ENCODE measurements at places on chromosomes 3 and 15.

GRCh38 chr3:172259726-172260248 is 188.5 kb downstream of the GHSR start:
- DNase-seq: no peak

DNA sequence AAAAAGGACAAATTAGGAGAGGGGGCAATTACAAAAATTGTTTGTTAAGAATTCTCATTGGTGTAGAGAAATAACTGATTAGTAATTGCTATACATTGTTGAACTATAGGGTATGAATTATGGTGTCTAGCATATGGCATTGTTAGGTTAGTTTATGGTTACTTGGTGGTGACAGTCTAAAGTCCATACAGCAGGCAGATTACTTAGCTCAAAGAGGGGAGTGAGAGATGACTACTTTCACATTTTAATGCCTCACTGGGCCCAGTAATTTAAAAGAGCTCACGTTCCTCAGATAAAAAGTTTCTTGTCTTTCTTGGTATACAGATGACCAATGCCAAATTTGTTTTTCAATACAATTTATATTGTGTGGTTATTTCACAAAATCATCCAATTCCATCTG is 112.4 kb upstream of the NEDD4 start:
- no peak for DNase-seq

DNA sequence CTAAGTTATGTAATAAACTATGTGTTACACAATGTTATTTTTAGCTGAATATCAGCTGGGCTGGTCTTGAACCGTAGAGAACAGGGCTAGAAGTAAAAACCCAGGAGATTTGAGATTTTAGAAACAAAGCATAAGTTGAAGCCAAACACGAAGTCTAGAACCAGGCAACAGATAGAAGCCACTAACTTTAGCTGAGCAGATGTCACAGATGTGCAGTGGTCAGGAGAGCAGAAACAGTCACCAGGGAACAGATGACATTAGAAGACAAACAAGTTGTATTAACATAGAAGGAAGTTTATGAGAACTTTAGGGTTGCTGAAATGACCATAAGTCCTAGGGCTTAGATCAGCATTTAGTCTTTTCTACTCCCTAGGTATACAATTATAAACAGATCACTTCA is 731.0 kb downstream of the ZNF385D start:
- DNase-seq: no peak

DNA sequence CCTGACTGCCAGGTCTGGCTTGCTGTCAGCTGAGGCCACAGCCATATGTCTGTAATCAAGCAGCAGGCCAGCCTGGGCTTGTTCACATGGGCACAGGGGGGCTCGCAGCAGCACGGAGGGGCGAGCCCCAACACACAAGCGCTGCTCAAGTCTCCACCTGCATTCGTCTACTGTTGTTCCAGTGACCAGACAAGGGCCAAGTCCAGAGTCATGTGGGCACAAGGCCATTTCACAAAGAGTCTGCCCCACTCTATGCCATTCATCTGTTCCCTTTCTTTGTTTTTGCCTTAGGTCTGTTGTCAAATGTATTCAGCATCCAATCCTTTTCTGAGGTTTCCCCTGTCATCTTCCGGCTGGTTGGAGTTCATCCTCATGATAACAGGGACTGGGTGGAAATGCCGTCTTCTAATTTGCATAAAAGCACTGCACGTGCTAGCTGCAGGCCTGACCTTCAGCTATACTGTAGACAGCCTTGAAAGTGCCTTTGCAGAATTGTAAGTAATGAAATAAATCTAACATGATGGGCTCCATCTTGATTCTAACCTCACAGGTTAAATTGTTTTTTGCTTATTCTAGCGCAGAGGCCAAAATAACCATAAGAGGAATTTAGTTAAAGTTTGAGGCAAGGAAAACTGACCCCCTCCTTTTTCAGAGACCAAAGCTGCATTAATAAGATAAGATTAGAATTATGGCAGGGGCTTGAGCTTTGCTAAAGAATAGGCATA is 28.6 kb upstream of the KBTBD12 start:
- DNase-seq: no peak

- DNase-seq: peak; percentile 44
These were observed 657 bp downstream of the TLNRD1 start for GRCh38 chr15:81001152-81002008.

DNA sequence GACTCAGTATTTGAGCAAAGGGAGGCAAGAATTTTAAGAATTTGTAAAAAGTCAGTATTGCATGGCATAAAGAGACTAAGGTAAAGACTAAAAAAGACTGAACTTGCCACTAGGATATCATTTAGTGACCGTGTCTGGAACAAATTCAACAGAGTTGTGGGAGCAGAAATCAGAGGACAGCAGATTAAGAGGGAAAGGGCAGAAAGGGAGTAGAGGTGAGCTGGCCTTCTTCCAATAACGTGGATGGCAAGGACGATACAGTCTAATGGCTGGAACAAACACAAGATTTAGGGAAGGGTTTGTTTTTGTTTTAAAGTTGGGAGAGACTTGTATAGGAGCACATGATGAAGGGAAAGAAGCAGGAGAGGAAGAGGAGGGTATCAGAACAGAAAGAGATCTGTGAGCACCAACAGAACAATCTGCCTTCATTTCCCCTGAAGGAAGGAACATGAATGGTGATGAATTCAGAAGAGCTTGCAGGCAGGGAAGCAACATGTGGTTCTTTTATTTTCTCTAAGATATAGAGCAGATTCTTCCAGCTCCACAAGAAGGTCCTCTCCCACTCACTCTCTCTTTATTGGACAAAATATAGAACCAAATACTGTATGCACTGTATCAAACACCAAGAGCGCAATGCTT is 8.6 kb downstream of the VGLL4 start:
- DNase-seq: no peak

DNA sequence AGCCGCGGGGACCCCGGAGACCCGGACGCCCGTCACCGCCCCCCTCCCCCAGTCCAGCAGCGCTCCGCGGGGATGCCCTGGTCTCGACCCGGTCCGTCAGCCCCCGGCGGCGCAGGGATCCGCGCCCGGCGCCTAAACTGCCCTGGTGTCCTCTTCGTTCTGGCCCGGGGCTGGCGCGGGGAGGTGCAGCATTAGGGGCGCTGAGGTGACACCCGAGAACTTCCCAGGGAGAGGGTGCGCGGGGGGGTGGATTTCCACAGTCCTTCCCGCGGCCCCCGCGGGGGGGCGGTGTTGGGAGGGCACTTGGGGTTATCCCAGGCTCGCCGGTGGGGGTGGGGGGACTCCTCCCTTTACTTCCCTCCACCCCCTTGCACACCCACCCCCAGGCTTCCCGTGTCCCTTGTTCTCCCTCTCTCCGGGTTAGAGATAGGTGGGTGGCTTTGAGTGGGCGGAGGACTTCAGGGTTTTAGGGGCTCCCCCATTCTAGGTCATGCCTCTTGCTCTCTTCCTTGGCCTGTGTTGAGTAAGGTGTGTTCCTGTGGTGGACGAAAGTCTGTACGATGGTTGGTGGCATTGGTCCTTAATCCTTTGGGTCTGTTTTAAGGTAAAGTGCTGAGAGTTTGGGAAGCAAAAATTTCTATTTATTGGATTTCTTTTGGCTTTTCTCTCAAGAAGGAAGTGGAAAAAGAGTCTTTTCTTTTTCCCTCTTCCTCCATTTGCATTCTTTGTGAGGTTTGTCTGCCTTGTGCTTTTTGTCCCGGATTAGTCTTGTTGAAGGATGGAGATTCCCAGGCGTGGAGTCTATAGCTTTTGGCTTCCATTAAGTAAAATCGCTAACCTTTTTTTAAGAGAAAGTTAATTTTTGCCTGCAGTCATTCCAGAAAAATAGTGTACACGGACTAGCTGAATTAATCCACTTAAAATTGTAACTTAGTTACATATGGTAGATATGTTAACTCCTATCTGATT is 811 bp downstream of the SKIL start:
- peak; percentile 54 for DNase-seq

- DNase-seq: no peak
These were observed 9.7 kb upstream of the AHSG start for GRCh38 chr3:186603159-186603558.

GRCh38 chr3:111851511-111851954 is 7.5 kb upstream of the PHLDB2 start:
- DNase-seq: no peak

GRCh38 chr3:61411009-61411662 is 150.2 kb upstream of the PTPRG start:
- no peak for DNase-seq

- DNase-seq: no peak
These were observed 3.5 kb downstream of the FEM1B start for GRCh38 chr15:68281008-68281407.

DNA sequence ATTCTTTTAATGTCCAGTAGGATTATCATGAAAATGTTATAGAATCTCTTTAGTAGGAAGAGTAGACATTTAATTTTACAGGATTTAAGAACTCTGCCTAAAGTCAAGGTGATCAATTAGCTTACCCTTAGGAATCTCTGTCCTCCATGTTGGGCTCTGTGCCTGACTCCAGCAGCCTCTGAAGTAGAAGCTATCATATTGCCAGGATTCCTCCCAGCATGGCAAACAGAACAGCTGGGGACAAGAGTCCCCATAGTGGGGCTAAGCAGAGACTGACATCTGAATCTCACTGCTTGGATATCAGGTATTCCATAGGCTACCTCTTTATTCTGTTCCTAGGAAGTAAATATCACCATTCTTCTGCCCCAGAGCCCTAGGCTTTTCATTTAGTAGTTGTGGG is 1.5 kb downstream of the SLC15A2 start:
- no peak for DNase-seq

GRCh38 chr3:122003112-122003511 is 18.9 kb downstream of the ILDR1 start:
- DNase-seq: no peak

- no peak for DNase-seq
These were observed 237.7 kb upstream of the AGTR1 start for GRCh38 chr3:148459931-148460513.

- no peak for DNase-seq
These were observed 153.7 kb downstream of the TUSC7 start for GRCh38 chr3:116863270-116863770.

DNA sequence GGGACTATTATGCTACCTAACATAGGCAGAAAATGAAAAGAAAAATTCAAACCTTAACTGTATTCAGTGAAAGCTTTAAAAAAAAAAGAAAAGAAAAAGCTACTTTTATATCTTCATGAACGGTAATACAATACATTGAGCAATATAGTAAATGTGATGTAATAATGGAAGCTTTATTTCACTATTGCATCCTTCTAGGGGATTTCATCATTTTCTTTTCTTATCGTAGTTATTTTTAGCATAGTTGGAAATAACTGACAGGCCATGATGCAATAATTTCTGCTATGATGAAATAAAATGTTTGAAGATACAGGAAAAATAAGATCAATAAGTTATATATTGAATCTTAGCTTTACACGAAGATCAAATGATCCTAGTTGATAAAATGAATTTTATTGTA is 40.3 kb upstream of the ZCWPW2 start:
- DNase-seq: no peak

- DNase-seq: no peak
These were observed 1.3 kb upstream of the TRIM59 start for GRCh38 chr3:160450846-160451245.

DNA sequence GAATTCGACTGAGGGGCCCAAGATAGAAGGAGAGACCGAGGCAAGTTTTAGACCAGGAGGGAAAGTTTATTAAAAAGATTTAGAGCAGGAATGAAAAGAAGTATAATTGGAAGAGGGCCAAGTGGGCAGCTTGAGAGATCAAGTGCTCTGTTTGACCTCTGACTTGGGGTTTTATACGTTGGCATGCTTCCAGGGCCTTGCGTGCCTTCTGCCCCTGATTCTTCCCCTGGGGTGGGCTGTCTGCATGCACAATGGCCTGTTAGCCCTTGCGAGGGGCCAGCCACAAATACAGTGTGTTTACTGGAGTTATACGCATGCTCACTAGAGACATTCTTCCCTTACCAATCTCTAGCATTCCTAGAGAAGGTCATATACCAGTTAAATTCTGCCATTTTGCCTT is 70.7 kb upstream of the LARS2 start:
- no peak for DNase-seq
